ENCODE measurements at places on chromosomes 16 and 17.

GRCh38 chr17:15340966-15341365, 431 bp downstream of the TEKT3 start:
- DNase-seq, result no peak

DNA sequence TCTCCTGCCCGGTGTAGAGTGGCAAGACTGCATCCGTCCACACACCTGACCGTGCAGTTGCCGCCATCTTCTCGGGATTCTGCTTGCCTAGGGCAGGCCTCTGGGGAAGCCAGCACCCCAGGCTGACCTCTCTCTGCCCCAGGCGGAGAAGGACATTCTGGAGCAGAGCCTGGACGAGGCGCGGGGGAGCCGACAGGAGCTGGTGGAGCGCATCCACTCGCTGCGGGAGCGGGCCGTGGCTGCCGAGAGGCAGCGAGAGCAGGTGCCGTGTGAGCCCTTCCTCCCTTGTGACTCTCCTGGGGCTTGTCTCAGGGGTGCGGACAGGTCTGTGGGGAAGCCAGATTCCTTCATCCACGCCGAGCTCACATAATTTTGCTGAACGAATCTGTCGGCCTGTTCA, 19.8 kb downstream of the CARD14 start:
- no peak for DNase-seq

DNA sequence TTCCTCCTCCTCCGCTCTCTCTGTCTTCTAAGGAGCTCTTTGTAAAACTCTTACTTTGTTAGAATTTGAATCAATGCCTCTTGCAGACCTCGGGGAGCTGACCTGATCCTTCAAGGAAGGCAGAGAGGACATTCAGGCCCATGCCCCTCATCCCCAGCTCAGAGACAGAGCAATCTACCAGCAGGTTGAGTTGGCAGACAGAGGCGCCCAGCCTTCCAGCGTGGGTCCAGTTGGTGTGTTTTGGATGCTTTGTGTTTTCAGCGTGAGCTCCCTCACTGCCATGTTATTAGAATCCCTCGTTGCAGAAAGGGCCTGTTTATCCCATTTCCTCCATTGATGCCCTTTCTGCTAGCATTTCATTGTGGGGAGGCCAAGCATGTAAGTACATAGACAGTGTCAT, 167.1 kb downstream of the CMIP start:
- no peak for DNase-seq

GRCh38 chr16:4328046-4328781, 12.3 kb downstream of the GLIS2 start:
- peak; percentile 91 for DNase-seq

DNA sequence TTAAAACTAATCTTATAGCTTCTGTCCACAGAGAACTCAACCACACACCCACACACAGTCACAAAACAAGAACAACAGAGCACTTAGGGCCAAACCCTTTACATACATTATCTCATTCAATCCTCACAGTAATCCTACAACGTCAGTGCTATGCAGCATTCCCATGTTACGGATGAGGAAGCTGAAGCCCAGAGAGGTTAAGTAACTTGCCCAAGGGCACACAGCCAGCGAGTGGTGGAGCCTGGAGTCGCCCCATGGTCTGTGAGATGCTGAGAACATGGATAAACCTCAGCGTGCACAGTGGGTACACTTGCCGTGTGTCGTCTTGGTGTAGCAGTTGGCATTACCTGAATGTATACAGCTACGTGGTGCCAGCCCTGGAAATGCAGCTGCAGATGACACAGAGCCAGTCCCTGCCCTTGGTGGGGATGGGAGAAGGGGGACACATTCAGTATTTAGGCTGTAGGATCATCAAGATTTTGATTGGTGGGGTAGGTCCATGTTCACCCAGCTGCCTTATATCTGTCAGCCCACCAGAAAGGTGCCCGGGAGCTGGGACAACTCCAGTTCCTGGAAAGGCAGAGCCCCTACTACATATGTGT, 177.0 kb downstream of the IRF8 start:
- no peak for DNase-seq

Measured in hematopoietic multipotent progenitor cell treated with erythropoietin and hydrocortisone succinate and interleukin-3 and kit ligand, for 4 days (in vitro differentiated cells).